ENCODE measurements at places on chromosomes 5 and 9. TPM values are rescaled to one million over a fixed set of nuclear protein-coding genes. Genes with fewer than 3 reads are reported as not detected.

Gene RFX3
- 4.5 TPM for total RNA-seq

Gene RECK
- 5.0 TPM for total RNA-seq

Gene ROR2
- total RNA-seq: not detected

Gene OGN
- total RNA-seq: not detected

Gene FRMD3
- total RNA-seq: 6.0 TPM
